ENCODE measurements at places on chromosomes 1 and 21.
A peak's percentile ranks its signal among the peaks of the same experiment; 100 is the strongest.

DNA sequence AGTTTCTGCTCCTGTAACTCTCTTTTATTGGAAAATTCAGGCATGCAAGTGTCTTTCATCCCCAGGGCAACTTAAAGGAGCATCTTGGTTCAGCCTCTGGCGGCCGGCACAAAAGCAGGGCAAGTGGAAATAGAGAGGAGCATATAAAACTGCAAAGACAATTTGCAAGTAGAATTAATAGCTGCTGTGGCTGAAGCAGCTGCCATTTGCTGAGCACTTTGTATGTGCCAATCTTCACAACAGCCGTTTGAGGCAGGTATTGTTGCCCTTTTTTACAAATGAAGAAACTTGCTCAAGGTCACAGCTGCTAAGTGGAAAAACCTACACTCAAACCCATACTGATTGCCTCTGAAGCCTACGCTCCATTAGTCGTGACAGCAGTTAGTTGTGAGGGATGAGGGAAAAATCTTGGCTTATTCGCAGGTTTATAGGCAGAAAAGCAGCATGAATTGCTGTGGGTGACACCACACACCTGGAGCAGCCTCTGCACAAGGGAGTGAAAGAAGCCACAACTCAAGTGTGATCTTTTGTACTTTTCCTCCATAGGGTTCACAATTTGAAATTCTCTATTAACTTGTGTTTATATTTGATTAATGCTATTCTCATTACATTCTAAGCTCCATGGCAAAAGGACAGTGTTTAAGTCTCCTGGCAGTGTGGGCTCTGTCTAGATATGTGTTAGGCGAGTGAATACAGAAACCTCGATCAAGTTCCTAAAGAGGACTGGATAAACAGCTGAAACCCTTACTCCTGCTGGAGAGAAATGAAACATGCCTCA is 99.0 kb upstream of the BEND5 start:
- DNase-seq, result no peak

- DNase-seq, result no peak
Measured at GRCh38 chr1:106956721-106957120, 99.8 kb upstream of the PRMT6 start.

- no peak for DNase-seq
Measured at GRCh38 chr1:43205671-43206070, 33.5 kb downstream of the CFAP57 start.

- no peak for DNase-seq
Measured at GRCh38 chr1:186708694-186709097, 28.5 kb upstream of the PTGS2 start.

DNA sequence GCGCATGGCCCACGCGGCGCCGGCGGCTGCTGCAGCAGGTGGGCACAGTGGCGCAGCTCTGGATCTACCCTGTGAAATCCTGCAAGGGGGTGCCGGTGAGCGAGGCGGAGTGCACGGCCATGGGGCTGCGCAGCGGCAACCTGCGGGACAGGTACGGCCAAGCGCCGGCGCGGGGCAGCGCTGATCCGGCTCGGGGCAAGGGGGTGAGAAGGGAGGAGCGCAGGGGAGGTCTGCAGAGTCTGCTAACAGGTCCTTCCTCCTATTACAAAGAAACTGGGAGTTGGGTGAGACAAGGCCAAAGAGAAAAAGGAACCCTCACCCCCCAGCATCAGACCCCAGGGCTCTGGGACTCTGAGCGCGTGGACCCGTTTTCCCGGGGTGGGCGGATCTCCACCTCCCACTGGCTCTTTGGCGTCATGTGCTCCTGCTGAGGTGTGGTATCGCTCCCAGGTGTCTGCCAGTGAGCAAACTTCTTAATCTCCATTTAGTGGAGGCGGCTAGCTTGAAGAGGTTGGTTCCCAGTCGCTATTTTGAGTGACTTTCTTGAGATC is 431 bp downstream of the MTARC1 start:
- DNase-seq, result no peak

DNA sequence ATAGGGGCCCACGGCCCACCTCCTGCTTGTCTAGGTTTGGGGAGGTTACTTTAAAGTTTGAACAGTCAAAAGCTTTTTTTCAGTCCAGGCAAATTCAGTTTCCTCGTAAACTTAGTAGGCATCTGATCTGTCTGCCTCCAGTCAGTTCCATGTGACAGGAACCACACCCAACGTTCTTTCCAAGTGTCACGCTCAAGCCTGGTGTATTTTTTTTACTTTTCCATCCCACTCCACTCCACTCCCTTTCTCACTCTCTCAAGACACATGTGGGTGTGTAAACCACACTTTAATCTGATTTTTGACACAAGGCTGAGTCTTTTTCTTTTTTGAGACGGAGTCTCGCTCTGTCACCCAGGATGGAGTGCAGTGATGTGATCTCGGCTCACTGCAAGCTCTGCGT is 60.3 kb upstream of the GPR153 start:
- DNase-seq, result no peak

GRCh38 chr1:27116697-27117096 is 38.2 kb downstream of the SLC9A1 start:
- DNase-seq, result no peak

GRCh38 chr1:110216844-110217444 is 6.8 kb downstream of the KCNC4 start:
- no peak for DNase-seq

GRCh38 chr1:172837816-172838679 is 179.1 kb downstream of the FASLG start:
- DNase-seq, result peak; percentile 61

DNA sequence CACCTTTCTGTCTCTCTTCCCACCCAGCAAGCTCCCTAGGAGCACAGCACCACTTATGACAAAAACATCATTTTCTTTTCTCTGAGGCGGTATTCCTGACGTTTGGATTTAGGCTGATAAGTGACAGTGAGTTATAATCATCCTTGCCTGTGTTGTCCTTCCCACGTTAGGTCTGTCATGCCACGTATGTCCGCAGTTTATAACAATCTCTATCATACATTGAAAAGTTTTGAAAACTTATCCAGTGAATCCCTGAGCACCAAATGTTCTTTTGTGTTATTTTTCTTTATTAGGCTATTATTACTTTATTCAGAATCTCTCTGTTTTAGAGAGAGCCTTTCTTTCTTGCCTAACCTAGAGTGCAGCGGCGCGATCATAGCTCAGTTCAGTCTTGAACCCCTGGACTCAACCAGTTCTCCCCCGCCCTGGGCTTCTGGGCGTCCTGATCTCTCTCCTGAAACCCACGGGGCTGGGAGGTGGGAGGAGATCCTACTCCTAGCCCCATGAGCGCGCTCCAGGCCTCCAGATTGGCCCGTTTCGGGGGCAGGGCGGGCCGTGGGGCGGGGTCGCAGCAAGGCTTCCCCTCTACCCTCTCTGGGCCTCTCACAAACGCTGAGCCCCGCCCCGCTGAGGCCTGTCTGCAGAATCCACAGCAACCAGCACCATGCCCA is at the start of gene GSTM2:
GSTM2 (plus strand) TSS at position 606 of the 671 bp plus-strand sequence; CDS start at position 665, 59 bp downstream.
- peak; percentile 89 for DNase-seq
